ENCODE measurements at places on chromosomes 1 and 21.

DNA sequence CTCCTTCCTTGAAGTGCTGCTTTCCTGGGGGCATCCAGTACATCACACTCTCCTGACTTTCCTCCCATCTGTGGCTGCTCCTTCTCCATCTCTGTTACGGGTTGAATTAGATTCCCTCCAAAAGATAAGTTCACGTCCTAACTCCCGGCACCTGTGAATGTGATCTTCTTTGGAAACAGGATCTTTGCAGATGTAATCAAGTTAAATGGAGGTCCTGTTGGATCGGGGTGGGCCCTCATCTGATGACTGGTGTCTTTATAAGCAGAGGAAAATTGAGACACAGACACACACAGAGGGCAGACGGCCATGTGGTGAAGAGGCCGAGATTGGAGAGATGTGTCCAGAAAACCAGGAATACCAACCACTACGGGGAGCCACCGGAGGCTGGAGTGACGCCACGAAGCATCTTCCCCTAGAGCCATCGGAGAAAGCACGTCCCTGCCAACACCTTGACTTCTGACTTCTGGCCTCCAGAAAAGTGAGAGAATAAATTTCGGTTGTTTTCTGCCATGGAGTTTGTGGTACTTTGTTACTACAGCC lies 36.0 kb downstream of the ZBTB18 start:
- DNase-seq = no peak

DNA sequence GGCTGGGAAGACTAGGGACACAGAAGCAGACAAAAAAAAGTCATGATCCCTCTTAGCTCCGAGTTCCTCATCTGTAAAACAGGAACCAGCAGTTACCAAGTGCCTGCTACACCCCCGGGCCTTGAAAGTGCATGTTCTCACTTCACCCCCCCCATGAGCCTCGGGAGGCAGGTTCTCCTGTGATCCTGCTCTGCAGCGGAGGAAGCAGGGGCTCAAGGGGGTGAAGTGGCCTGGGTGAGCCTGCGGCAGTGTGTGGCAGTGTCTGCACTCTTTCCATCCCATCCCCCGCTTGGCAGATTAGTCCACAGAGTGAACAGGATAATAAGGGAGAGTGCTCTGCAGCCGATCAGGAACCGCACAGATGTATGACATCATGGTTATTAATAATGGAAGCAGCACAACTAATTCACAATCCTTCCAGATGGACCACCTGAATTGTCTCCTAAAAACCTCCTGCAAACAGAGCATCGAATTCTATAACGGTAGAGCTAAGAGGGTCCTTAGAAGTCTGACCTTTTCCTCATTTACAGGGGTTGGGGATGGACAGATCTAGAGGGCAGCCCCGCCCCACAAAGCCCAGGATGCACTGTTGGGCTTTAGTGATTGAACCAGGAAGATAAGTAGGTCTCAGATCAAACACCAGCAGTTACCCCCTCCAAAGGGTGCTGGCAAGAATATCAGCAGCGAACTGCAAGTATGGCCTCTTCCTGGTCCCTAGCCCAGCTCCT lies 174.1 kb upstream of the EDN2 start:
- DNase-seq = no peak

DNA sequence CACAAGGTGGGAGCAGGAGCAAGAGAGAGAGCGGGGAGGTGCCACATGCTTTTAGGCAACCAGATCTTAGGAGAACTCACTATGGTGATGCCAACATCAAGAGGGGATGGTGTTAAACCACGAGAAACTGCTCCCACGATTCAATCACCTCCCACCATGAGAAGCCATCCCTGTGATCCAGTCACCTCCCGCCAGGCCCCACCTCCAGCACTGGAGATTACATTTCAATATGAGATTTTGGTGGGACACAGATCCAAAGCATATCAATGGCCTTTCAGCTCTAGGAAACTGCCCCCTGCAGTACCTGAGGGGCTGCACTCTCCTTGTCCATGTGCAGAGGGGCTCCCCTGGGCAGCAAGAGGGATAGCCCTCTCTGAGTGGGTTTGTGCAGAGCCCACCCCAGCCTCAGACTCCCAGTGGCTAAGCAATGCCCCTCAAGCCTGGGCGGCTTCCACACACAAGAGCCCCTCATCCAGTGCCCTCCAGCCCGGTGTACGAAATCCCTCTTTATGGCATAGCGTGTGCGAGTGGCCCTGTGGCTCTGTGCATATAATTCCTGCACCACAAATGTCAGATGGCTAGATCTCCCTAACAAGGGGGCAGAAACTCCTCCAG lies 15.5 kb upstream of the PRDM16 start:
- DNase-seq = no peak

- DNase-seq = no peak
These were observed 318.9 kb downstream of the AJAP1 start for GRCh38 chr1:4973341-4973740.

DNA sequence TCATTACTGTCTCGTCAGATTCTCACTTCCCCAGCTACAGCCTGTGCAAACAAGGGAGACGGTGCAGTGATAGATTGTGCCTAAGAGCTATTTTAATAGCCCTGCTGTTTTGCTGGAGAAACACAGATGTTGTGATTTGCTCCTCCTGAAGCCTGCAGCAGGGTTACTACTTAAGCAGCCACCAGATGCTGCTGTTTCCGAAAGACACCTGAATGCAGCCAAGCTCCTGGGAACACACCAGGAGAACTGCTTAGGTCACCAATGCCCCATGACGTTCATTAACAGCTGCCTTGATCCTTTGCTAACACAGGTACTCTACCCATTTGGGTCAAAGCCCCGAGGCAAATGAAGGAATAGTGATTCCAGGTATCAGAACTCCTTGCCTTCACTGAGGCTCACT lies 411.8 kb upstream of the DAB1 start:
- DNase-seq = no peak
